ENCODE measurements at places on chromosomes 2 and 18.

DNA sequence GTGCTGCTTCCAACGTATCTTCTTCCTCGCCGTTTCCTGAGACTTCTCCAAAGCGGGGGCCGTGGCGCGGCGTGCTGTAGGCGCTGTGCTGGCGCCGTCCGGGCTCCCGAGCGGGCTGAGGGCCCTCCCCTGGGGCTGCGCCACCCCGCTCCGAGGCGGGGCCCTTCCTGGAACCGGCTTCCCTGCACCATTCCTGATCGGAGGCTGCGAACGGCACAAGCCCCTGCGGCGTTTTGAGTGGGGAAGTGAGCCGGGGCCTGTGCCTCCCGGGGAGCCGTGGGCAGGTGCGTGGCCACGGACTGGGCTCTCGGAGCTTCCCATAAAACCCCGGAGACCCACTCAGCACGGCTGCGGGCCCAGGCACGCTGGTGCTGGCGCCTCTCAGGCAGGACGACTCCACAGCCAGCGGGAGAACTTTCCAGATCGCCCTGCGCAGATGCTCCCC is 74.7 kb downstream of the PSMG2 start:
- DNase-seq, result no peak

DNA sequence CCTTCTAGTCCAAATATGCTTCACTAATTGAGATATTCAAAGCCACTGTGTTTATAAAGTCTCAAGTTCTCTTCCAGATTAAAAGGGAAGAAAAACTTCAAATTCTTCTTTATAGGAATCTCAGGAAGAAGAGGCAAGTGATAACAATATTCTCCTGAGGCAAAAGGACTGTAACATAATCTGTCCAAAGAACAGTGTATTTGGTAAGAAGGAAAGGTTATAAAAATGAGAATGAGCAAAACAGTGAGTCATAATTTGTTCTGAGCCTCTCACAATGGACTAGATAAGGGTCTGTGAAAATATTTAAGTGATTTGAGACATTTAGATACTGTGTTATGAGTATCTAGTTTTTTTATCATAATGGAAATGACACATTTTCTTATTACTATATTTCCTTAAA is 44.3 kb downstream of the SNRPD1 start:
- DNase-seq, result no peak

- no peak for DNase-seq
Observed at GRCh38 chr18:46256078-46256477, 151.9 kb downstream of the HAUS1 start.

- no peak for DNase-seq
Observed at GRCh38 chr2:3203497-3204019, 174.1 kb downstream of the EIPR1 start.

Data from hematopoietic multipotent progenitor cell treated with erythropoietin and hydrocortisone succinate and interleukin-3 and kit ligand, for 8 days (in vitro differentiated cells).